ENCODE measurements at places on chromosomes 7 and 10.

DNA sequence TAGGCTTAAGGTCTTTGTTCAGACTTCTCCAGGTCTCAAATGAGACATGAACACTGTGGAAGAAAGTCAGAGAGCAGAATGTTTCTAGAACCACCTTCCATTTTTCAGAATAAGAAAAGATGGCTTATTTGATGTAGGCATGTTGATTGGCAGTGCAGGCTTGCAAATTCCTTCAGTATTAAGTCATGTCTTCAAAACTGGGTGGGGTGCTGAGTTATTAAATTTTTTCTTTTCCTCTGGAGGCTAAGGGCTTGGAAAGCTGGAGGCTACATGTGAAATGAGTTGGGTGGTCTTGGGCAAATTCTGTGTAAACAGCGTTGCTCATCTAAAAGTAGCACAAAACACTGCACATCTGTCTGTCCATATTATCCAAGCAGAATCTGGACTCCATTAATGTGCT lies 62.8 kb downstream of the PRTFDC1 start:
- DNase-seq: no peak

- DNase-seq: no peak
Observed at GRCh38 chr7:140656548-140657515, 15.9 kb upstream of the ADCK2 start.

GRCh38 chr7:79810916-79811315 lies 323.7 kb upstream of the GNAI1 start:
- no peak for DNase-seq

DNA sequence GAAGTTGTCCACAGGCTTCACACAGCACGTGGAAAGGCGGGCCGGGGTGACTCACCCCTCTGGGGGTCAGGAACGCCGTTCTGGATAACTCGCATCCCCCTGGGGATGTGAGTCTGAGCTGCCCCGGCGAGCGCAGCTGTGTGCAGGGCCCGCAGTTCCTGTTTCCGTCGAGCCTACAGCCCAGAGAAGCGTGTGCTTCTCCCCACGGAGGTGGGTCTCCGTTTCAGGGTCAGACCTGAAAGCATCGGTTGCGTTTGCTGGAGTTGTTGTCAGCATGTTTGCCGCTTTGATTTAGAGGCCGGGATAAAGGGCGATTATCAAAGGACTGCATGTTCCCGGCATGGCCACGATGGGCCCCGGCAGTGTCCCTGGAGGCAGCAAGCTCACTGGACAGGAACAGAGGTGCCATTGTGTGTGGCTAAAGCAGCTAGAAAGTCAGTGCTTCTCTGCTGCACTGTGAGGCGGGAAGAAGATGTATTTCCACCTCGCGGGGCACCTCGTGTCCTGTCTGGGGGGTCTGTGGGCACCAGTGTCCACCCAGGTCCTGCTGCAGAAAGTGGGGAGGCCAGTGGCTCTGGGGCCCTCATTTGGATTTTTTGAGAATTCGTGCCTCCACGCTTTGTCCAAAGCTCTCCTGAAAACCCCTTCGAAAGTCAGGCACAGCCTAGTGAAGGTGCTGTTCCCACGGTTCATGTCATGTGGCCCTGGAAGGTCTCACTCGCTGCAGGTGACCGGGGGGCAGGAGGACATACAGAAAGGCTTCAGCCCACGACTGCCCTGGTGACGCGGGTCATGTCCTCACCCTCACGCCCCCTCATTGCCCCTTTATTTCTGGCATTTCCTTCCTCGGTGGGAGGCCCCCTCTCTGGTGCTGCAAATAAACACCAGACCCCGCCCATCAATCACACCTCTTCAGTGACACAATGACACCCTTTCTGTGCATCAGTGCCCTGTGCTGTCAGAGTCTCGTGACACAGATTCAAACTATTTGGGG lies 27.4 kb upstream of the GDI2 start:
- DNase-seq: no peak
